Fibroblast of mammary gland (primary cell): ENCODE measurements at places on chromosomes 11 and 22.

- no peak for DNase-seq
Observed at GRCh38 chr11:45423475-45424120, 137.5 kb upstream of the SYT13 start.

GRCh38 chr11:64744544-64745188 is 724 bp upstream of the RASGRP2 start:
- DNase-seq: no peak

GRCh38 chr22:37109242-37109917 is at the start of gene TMPRSS6:
Gene TMPRSS6 (minus strand): TSS chr22:37109713. CDS start chr22:37103417, 6,296 bp downstream.
- no peak for DNase-seq

GRCh38 chr22:47782328-47783075 is 1020.1 kb downstream of the TBC1D22A start:
- no peak for DNase-seq

DNA sequence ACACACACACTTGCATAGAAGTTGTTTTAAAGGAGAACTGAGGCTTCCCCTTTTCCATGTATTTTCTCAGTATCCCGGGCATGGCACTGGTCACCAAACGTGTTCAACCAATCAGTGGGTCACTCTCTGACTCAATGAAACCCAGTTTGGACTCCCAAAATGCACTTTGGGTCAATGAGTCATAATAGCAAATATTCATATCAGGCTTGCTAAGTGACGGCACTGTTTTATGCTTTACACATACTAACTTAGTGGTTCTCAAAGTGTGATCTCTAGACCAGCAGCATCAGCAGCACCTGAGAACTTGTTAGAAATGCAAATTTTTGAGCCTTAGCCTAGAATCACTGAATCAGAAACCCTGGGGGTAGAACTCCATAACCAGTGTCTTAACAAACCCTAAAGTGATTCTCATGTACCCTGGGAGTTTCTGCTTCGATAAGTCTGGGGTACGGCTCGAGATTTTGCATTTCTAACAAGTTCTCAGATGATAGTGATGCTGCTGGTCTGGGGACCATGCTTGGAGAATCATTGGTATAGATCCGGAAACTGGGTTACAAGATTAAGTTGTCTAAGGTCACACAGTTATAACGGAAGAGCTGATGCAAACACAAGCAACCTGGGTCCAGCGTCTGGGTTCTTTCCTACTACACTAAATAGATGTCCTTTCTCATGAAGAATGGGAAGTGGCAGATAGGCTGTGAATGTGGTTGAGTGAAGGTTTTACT is 35.6 kb downstream of the ETS1 start:
- DNase-seq: peak; percentile 10

DNA sequence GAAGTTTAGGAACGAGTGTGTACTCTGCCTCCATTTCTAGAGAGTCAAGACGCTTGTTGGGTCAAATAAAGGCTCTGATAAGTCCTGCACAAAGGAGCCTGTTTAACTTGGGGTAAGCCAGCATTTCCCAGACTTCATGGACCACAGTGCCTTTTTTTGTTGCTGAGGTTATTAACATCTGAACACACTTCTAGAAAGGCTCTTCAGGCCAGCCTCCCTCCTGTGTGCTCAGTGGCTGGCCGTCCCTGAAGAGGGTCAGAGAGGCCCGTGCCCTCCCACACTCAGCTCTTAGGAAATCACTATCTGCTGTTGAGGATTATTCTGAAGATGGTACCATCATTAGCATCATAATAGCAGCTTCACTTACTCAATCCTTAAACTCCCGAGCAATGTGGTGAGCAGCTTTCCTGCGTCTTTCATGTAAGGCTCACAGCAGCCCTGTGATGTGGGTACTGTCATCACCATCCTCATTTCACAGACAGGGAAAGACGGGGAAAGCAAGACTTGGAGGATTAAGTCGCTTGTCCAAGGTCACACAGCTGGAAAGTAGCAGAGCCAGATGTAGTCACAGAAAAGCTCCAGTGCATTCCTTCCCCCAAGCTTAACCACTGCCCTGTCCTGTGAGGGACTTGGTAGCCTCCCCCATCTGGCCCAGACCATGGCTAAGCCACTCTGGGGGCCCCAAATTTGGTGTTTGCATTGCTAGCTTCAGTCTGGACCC is 71.3 kb downstream of the TSPAN18 start:
- DNase-seq: no peak

- DNase-seq: peak; percentile 85
Observed at GRCh38 chr11:126415128-126415527, 59.6 kb downstream of the ST3GAL4 start.

- DNase-seq: no peak
Observed at GRCh38 chr11:27557226-27557625, 50.7 kb upstream of the LIN7C start.

DNA sequence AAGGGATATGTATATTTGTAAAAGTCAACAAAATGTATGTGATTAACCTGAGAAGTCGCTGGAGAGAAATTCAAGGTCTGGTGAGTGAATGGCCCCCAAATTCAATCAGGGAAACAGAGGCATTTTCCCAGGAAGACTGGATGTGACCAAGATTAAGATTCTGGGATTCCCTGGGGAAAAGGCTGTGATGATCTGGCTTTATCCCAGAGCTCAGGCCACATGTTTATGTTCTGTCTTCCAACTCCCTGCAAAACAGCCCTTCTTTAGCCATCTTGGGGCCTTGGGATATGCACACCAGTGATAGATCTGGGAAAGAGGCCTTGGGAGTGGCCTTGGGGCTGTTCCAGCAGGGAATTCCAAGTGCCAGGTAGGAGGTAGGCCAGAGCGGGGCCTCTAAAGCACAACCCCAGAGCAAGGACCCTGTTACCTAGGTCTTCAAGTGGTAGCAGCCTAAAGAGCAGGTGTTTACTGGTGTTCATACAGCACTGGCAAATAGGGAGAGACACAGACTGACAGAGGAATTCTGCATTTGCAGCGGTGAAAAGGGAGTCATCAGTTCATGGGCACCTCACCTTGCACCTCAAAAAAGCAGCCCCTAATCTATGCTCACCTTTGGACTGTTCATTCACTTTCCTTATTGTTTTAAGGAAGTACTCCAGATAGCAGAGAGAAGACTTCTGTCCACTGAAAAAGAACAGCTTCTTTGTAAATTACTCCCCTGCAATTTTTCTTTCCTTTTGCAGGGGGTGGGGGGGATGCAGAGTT is 312.4 kb downstream of the BUD13 start:
- no peak for DNase-seq

GRCh38 chr11:56848141-56848809 is 99.8 kb upstream of the OR9G4 start:
- no peak for DNase-seq

DNA sequence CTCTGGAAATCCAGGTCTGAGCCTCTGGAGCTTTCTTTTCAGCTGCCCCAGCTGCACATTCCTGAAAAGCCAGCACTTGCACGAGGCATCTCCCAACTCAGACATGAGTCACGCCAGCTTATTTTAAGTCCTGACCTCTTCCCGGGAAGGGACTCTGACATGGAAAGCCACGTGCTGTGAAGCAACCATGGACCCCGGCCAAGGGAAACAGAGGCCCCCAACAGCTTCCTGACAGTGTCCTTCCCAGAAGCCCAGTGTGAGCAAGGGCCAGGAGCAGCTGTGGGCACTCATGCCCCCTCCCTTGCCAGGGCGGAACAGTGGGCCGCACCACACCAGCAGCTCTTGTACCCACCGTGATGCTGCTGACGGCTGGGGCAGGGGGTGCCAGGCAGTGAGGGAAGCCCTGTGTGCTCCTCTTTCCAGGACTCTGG is 118.8 kb upstream of the CADM1 start:
- DNase-seq: peak; percentile 62

GRCh38 chr22:26714971-26715370 is 57.6 kb downstream of the MIAT start:
- DNase-seq: no peak

DNA sequence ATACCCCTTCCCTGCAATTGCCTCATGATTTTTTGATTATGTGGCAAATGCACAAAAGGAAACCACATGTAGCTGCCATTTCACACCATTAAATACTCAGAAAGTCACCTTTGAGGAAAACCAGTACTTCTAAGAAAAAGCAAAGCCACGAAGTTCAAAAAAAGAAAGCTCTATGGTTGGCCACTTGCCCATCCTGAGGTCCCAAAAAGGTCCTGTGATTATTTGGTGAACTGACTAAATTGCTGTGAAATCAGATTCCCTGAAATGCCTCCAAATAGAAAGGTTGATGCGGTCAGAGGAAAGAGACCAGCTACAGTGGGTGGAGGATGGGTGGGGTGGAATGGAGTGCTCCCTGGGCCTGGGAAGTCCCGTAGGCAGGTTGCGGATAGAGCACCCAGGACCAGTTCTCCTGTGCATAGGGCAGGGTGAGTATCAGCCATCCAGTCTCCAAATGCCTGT is 26.9 kb downstream of the MRPL16 start:
- DNase-seq: no peak

- no peak for DNase-seq
Observed at GRCh38 chr11:21811572-21811971, 381.3 kb upstream of the ANO5 start.
